MM.1S (cell line): ENCODE measurements at places on chromosomes 3 and 15.

- DNase-seq = no peak
Observed at GRCh38 chr15:26759986-26760385, 12.9 kb downstream of the GABRB3 start.

DNA sequence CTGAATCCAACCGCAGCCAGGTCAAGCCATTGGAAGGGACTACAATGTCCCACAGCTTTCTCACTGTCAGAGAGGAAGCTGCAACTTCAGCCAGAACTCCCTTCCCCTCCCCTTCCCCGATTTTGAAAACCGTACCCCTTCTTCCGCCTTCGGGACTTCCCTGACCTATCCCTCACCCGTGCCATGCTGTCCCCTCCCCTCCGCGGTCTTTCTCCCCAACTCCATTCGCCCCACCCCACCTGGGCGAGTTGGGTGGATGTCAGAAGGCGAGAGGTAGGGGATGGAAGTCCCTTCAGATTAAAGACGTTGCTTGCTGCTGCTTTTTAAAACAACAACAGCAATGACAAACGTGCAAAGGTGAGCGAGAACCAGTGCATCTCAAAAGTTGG lies 723 bp downstream of the CPNE4 start:
- DNase-seq = no peak

- DNase-seq = no peak
Observed at GRCh38 chr15:68585574-68586273, 6.9 kb downstream of the CORO2B start.

GRCh38 chr3:71176366-71176765 lies 407.2 kb downstream of the FOXP1 start:
- no peak for DNase-seq

DNA sequence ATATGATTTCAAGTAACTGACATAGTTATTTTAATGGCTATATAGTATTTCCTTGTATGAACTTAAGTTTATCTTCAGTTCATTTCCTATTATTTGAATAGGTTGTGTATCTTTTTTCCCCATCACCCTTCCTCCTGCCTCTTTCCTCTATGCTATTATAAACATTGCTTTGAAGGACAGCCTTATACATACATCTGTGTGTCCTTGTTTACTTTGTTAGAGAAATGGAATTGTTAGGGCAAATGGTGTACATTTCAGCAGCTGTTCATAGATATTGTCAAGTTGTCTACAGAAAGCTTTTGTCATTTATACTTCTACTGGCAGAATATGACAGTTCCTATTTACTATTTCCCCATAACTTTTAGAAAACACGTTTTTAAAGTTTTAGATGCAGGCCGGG lies 18.4 kb downstream of the AKAP13 start:
- no peak for DNase-seq

- no peak for DNase-seq
Observed at GRCh38 chr3:99470841-99471240, 167.6 kb upstream of the COL8A1 start.

DNA sequence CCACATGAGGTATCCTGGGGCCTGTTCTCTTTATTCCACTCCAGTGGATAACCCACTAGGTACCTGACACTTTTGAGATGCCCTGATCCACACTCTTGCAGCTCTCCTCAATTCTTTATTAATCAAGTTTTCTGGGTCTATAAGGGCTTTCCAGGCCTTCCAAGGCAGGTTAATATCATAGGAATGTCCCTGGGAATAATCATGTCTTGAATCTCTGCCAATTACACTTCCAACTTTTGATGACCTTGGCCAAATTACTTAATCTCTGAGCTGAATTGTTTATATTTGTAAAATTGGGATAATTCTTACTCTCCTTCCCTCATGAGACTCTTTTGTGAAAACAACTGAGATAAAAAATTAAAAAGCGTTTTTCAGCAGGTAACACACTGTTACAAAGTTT lies 881.7 kb downstream of the MCTP2 start:
- DNase-seq = no peak

DNA sequence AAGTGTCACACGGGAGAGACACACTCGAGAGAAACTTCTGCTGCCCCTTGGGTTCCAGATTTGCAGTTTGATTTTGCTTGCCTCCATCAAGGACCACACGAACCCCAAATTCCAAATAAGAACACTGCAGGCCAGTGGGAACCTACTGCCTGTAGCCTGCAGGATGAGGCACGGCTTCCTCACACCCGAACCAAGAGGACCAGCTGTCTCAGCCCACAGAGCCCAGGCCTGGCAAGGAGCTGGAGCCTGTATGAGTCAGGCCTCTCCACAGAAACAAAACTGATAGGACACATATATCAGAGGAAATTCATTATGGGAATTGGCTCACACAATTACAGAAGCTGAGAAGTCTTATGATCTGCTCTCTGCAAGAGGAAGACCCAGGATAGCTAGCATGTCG lies 188.1 kb upstream of the NSMCE3 start:
- DNase-seq = no peak

DNA sequence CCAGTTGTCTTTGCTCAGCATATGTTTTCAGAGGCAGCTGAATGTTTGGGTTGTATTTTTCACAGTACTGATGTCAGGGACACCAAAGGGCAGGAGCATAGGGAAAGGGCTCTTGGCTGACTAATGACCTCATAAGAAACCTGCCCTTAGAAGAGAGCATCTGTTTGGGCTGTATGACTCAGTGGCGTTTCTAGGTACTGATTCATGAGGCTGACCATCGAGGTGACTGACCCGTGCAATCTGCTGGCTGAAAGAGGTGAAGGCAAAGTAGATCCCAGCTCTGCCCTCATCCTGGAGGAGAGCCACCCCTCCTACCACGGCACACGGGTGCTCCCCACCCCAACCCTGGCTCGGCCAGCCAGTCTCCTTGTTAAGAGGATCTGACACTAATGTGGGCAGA lies 8.3 kb downstream of the LMCD1 start:
- no peak for DNase-seq

- DNase-seq = no peak
Observed at GRCh38 chr3:183490211-183490601, 61.8 kb upstream of the MCF2L2 start.

- no peak for DNase-seq
Observed at GRCh38 chr15:33370623-33371020, 59.9 kb downstream of the RYR3 start.

GRCh38 chr3:169118666-169119370 lies 544.7 kb downstream of the MECOM start:
- DNase-seq = no peak

- DNase-seq = no peak
Observed at GRCh38 chr3:186173224-186173815, 64.4 kb upstream of the ETV5 start.

DNA sequence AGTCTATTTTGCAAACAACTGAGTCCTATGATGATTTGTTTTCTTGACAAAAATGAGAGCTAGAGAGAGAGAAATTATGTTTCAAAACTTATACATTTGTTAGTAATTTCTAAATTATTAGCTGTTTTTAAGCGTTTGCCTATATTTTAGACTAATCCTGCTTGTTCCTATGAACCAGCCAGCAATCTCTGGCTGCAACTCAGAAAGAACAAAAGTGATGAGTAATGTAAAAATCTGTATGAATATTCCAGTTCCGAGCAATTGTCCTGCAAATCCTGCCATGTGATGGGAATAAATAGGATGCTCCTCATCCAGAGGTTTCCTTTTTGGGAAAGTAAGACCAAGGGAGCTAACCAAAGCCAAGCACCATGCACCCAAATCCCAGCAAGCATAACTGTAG lies 228.3 kb upstream of the GBE1 start:
- no peak for DNase-seq

DNA sequence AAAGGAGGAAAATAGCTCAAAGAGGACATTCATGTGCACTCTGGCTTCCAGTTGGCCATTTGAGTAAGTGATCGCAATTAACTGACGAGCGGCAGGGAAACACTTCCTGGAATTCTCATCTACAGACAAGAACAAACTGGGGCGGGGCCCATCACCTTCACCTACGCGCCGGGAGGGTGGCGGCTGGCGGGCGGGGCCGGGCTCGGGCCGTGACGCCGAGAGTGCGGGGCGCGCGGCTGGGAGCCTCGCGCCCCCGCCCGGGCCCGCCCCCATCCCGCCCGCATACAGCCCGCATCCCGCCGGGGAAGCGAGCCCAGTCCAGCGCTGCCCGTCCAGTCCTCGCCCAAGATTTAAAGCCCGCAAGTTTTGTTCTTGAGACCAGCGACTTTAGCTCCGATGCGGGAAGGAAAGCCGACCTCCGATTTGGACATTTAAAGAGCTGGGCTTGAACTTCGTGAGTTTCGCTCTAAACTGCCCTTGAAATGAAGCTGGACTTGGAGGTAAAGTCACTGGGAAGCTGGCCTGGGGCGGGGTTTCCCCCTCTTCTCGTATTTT lies at the start of gene B3GNT5:
Gene B3GNT5 (plus strand): TSS at position 281 of the 555 bp plus-strand sequence. CDS start 16,546 bp downstream, outside the sequence.
- no peak for DNase-seq

DNA sequence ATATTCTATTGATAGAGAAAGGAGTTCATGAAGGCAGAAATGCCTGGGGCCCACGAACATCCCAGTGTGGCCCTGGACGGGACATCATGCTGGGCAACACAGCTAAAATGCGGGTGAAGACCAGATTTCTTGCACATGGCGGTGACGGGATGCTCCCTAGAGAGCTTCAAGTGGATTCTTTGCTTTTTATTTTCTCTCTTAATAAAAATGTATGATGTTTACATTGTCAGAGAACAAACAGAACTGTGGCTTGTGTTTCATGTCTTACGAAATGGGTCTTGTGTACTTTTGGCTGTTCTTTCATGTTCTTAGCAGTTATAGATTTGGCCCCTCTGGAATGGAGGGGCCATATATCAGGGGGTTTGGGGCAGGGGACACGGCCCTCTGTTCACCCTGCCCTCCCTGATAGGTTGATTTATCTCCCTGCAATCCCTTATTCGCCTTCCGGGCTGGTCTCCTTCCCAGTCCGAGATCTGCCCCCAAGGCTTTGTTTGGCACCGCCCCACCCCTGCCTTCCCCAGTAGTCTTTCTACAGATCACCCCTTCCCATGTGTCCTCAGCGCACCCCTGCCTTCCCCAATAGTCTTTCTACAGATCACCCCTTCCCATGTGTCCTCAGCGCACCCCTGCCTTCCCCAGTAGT lies 68.7 kb upstream of the CGNL1 start:
- no peak for DNase-seq

DNA sequence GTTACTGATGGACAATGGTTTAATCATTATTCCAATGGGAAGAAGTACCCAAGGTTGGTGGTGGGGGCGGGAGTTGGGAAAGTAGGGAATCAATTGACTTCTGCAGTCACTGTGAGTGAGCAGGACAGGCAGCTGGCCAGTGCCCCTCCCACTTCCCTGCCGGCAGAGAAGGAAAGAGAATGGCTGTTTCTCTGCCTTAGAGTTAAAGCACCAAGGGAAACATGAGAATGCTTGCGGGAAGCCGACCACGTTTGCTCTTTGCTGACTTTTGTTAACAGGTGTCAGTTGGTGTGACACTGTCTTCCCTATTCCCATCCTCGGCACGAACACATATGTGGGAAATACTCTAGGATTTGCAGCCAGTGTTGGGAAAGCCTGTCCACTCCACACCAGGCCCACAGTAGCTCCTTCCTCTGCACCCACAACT lies 33.5 kb upstream of the MFSD1 start:
- DNase-seq = no peak

GRCh38 chr15:29711531-29711930 lies 110.7 kb downstream of the TJP1 start:
- no peak for DNase-seq

DNA sequence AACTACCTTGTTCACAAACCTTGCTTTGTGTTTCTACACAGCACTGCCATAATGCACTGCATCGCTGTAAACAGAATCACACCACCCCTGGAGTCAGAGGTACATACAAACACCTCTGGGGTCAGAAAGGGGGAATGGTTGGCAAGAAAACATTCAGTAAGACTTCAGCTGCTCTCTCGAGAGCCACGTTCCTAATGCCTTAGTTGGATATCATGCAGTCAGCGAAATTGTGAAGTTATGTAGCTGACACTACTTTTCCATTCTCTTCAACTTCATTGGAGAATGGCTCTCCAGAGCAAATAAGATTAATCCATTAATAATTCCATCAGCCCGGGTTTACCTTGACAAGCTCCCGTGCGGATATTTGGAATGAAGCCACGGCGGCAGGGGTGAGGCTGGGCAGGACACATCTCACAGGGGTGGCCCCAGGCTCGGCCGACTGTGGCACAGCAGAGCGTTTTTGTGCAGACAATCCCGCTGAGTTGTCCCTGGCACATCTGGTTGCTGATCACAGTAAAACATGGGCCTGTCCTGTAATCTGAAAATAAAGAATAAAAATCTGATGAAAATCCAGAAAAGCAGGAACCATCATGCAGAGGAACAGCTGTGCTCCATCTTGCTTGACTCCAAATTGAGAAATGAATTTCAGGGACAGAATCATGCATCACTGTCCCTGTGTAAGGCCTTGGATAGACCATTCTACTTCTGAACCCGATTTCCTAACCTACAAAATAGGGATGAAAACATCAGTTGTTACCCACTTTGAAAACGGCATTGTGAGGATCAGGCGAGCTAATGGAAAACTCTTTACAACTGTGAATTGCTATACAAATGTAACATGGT lies 108.0 kb downstream of the FBN1 start:
- DNase-seq = no peak

- DNase-seq = no peak
Observed at GRCh38 chr15:42808913-42809312, 72.0 kb upstream of the CDAN1 start.

- DNase-seq = no peak
Observed at GRCh38 chr3:78830470-78830869, 937.3 kb downstream of the ROBO1 start.

GRCh38 chr3:186025161-186025560 lies 83.7 kb downstream of the ETV5 start:
- no peak for DNase-seq

DNA sequence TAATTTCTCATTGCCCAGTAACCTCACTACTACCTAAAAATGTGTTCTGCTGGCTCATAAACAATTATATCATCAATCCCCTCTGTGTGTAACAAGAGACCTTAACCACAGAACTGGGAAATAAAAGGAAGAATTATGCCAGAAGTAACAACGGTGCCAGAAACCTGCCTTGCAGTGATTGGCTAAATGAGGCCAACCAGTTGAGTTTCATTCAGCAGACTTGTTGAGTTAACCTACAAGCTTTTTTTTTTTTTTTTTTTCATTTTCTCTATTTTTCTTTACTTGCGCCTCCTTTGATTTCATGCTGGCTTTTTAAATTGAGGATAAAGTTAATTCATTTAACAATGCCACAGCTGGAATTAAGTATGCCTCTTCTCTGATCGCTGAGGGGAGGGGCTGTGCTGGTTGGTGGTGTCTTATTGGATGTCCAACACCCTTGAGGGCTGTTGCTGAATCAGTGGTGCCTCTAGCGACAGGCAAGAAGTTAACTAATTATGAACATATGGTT lies 30.0 kb upstream of the GMNC start:
- DNase-seq = no peak

- DNase-seq = no peak
Observed at GRCh38 chr15:48186271-48186670, 5.2 kb upstream of the CTXN2 start.

DNA sequence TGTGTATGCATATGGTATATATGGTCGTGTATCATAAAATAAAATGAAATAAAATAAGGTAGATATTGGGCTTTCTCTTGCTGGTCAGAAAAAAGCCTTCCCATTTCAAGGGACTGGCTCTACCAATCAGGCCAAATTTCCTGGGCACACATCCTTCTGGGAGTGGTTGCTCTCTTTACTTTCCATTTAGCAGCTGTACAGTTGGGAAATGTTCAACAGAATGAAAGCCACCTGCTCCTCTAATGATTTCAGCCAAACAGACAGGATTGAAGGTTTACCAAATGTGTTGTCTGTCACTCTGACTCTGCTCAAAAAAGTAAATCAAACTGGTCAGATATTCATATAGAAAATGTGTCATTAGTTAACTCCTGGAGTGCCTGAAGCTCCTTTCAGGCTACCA lies 380.4 kb downstream of the ROBO2 start:
- no peak for DNase-seq
